Foreskin keratinocyte (primary cell): ENCODE measurements at places on chromosomes 1 and 21. TPM values are rescaled to one million over a fixed set of nuclear protein-coding genes. Genes with fewer than 3 reads are reported as not detected.

- no peak for DNase-seq
Observed at GRCh38 chr1:58577654-58578030, 590 bp upstream of the TACSTD2 start.

DNA sequence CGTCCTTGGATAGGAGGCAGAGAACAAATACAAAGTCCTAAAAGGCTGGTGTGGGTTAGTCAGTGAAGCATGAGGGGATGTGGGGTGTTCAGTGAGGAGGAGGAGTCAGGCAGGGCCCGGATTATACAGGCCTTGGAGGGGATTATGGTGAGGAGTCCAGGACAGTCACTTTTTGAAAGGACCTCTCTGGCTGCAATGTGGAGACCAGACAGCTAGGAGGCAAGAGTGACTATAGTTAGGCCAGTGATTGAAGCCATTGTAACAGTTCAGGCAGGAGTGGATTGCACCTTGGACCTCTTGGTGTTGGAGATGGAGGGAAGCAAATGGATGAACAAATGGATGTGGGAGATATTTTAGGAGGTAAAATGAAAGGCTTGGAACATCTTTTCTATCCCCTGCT lies 115.8 kb downstream of the C1orf94 start:
- no peak for DNase-seq

DNA sequence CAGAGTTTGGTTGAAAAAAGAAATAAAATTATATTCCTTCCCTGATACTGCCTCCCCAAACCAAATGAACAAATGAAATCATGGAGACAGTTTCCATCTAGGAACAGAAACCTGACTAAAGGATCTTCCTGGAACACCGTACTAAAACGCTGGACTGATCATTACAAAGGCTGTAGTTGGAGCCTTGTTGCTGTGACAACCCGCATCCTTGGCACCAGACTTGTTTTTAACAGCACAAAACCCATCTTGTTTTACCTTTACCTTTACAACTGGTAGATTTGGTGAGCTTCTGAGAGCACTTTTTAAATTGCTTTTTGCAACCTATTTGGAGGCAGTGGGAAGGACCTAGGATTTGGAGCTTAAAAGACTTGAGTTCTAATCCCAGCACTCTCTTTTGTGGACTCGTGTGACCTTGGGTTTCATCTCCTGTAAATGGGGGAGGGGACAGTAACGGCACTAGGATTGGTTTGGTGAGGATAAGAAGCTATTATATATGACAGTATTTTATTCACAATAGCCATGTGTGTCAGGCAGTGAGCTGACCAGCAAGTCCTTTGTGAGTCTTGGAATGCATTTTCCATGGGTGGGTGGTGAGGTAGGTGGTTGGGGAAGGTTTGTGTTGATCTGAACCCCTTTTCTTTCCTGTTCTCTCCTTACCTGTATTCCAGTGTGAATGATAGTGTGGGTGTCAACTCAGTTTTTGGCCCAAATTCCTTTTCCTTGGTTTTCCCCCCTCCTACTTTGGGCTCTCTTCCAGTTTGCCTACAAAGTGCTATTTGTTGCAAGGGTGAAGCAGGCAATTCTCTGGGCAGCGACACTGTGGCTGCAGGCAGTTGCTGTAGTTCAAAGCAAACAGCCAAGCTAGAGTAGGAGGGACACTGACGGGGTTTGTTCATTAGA lies 12.6 kb downstream of the LRRC8D start:
- no peak for DNase-seq

GRCh38 chr1:203480084-203480483 lies 4.5 kb downstream of the PRELP start:
- no peak for DNase-seq

DNA sequence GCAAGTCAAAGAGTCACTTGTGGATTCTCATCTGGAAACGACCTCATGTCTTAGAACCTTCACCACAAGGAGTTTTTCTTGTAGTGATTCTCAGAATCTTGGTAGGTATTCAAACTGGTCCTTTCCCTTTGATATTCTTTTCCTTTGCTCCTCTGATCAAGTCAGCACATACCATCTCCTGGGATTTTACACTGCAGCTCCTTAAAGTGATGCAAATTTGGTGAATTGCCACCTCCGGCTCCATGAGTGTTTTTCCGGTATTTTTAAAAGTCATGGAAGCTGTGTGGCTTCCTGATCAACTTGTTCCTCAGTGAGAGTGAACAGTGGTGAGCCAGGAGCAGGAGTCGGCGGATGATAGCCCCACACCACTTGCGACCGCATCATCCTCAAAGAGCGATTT lies 182.1 kb upstream of the DAB1 start:
- no peak for DNase-seq

- peak; percentile 15 for DNase-seq
Observed at GRCh38 chr1:66231217-66231616, 302.7 kb upstream of the SGIP1 start.

NR1I3 gene
- 0.07 TPM in 1 of 2 replicates, not detected in the other for polyA plus RNA-seq

DNA sequence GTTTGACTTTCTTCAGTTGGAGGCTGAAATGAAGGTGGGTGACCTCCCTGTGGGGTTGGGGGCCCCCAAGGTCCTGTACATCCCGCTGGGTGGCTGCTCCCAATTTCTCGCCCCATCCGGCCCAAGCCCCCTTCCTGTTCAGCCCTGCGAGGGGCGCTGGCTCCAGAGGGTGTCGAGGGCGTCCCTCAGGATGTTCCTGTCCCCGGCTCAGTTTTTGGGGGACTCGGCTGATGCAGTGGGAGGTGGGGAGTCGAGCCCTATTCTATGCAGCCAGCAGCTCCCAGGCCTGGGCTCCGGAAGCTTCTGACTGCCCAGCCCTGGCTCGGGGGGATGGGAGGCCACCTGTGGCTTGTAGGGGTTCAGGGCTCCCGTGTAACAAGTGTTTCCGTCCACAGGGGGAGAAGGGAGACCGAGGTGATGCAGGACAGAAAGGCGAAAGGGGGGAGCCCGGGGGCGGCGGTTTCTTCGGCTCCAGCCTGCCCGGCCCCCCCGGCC lies 38.2 kb downstream of the SLC19A1 start:
- no peak for DNase-seq

GRCh38 chr1:78387871-78388270 lies 102.9 kb upstream of the PTGFR start:
- DNase-seq: no peak

GNPAT gene
- 23.7 and 26.6 TPM in 2 replicates for polyA plus RNA-seq

- DNase-seq: peak; percentile 49
Observed at GRCh38 chr1:201559679-201560162, 20.8 kb downstream of the NAV1 start.

DNA sequence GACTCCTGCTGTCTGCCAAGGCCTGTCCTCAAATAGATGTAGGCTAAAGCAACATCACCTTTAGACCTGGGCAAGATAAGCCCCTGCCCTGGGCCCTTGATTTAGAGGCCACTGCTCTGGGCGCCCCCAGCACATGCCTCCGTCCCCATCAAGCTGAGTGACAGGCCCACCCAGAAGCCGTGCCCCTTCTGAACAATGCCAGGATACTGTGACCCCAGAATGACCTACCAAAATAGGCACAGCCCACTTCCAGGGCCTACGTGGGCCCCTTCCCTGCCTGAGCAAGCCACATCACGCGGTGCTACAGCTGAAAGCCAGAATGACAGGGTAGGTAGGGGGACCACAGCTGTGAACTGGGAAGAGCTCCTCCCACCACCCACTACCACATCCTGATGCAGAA lies 24.7 kb upstream of the BECN2 start:
- DNase-seq: no peak

DNA sequence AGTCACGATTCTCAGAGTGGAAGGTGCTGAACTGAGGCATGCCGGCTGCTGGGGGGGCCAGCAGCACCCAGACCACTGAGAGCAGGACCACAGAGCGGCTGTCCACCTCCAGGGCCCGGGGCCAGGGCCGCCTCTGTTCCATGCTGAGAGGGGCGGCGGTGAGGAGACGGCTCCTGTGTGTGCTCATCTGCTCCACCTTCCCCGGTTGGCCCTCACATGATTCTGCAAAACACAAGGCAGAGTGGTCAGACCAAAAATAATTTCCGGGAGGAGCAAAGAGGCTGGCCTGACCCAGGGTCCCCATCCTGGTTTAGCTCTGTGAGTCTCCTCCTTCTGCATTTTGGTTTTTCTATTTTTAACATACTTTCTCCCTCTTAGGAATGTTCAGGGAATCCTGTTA lies 26.4 kb downstream of the PLXNA2 start:
- DNase-seq: no peak

CAPZB gene
- 285 and 303 TPM in 2 replicates for polyA plus RNA-seq

- peak; percentile 43 for DNase-seq
Observed at GRCh38 chr1:93061895-93062792, 16.9 kb upstream of the MTF2 start.

TMEM82 gene
- polyA plus RNA-seq: not detected in 2 replicates

- no peak for DNase-seq
Observed at GRCh38 chr1:236920286-236920894, 83.9 kb downstream of the MT1HL1 start.

DNA sequence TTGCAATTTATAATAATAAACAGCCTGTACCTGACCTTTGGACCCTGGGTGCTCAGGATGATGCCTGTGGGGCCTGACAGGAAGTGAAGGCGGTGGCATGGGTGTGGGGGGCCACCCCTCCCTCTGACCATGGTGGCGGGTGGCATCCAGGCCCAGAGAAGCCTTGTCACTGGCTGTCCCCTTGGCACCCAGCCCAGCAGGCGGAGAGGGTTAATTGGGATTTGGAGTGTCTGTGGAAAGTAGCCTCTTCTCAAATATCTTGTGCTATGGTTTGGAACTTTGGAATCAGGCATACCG lies 20.5 kb downstream of the SOX13 start:
- no peak for DNase-seq

DNA sequence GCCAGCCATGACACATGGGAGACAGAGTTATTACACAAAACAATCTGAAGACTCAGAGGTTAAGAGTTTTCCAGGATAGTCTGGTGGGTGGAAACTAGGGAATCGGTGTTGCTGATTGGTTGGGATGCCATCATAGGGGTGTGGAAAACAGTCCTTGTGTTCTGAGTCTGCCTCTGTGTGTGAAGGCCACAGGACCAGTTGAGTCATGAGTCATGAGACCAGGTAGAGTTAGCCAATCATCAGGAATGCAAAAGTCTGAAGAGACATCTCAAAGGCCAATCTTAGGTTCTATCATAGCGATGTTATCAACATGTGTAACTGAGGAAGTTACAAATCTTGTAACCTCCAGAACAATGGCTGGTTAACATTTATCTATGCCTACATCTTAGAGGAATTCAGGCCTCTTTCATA lies 49.7 kb upstream of the NEK7 start:
- DNase-seq: peak; percentile 67

DNA sequence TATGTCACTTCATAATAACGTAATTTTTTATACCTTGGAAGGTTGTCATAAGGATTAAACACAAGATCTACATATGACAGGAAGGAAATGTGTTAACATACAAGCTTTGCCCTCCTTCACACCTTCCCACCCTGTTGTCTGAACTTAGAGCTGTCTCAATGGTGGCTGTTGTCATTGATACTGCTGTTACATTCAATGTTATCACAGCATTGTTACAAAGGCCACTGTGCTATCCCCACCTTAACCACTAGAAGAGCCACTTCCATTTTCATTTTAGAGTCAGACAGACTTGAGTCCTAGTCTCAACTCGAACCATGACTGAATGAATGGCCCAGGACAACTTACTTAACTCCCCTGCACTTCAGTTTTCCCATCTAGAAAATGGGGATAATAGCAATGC lies 31.2 kb downstream of the TAS1R2 start:
- DNase-seq: no peak

DNA sequence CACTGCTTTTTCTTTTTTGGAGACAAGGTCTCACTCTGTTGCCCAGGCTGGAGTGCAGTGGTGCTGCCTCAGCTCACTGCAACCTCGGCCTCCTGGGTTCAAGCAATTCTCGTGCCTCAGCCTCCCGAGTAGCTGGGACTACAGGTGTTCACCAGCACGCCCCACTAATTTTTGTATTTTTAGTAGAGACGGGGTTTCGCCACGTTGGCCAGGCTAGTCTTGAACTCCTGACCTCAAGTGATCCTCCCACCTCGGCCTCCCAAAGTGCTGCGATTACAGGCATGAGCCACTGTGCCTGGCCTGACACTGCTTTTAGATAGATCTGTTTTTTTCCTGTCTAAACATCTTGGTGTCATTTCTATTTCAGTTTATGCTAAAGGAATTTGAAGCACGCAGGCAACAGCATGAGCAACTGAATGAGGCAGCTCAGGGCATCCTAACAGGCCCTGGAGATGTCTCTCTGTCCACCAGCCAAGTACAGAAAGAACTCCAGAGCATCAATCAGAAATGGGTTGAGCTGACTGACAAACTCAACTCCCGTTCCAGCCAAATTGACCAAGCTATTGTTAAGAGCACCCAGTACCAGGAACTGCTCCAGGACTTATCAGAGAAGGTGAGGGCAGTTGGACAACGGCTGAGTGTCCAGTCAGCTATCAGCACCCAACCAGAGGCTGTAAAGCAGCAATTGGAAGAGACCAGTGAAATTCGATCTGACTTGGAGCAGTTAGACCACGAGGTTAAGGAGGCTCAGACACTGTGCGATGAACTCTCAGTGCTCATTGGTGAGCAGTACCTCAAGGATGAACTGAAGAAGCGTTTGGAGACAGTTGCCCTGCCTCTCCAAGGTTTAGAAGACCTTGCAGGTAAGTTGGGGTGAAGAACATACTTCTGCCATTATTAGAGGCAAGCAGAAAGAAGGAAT lies 106.1 kb upstream of the BMP8A start:
- no peak for DNase-seq

DNA sequence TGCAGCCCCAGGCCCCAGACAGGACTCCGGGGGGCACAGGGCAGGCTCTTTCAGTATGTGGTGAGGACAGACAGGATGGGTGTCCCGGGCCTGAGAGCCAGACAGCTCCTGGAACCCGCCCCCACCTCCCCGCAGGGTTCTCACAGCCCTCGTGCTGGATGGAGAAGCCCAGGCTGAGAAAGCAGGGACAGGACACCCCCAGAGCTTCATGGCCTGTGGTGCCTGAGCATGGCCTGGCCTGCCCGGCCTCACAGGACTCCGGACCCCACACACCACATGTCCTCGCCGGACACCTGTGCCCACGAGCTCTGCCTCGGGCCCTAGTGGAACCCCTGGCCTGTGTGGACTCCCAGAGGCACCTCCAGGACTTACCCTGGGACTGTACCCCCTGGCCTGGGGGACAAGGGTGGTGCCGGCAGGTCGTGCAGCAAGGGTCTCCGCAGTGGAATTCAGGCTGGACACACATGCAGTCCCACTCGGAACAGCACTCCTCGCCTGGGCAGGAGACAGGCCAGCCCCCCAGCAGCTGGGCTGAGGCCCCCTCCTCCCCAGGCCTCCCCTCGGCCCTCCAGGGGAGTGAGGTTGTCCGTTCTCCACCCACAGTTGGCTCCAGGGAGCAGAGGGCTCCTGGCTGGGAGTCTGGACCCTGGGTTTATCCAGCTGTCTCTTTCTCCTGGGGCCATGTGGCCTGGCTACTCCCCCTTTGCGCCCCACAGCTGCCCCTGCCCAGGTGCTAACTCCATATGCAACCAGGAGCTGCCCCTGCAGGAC lies 1.2 kb downstream of the TNFRSF18 start:
- DNase-seq: no peak

DNA sequence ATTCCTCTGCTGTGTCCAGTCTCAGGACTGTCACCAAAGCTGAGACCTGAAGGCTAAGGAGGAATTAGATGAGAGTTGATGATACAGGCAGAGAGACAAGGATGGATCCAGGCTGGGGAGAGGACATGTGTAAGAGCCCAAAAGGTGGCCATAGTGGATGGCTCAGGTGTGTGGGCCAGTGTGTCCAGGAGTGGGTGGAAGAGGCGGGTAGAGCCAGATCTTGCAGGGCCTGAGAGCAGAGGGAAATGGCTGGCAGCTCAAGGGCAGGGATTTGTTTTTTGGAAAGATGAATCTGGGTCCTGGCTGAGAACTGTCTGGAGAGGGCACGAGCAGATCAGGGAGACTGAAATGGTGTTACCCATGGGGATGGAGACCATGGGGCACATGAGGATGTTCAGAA lies 38.1 kb downstream of the AZIN2 start:
- no peak for DNase-seq

- DNase-seq: no peak
Observed at GRCh38 chr1:223250632-223251015, 107.6 kb upstream of the TLR5 start.

PTGFRN gene
- 147 and 151 TPM in 2 replicates for polyA plus RNA-seq
